CMK (cell line): ENCODE measurements at places on chromosomes 6 and 20.

- no peak for DNase-seq
Measured at GRCh38 chr6:449486-450419, 58.2 kb downstream of the IRF4 start.

DNA sequence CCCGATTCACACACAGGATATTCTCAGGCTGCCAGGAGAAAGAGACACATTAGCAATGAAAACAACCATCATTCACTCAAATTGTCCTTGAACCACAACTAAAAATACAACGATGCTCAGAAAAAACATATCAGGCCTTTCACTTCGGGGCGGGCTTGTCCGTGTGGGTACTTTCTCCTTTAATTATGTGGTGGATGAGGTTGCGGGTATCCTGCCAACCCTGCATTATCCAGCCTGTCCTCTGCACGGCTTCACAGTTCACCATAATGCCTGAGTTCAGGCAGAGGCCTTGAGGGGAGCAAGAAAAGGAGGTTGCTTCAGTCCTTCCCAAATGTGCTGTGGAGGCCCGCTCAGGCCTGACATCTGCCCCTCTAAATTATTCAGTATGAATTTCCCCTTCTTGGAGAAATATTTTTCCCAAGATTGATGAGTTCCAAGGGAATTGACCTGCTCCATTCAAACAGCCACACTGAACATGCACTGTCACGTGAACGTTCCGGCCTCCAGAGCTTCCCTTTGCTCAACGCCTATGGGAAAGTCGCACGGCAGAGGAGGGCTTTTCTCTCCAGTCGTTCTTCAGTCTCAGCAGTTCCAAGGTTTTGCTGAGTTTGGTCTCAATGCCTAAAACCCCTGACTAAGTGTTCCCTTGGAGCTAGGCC lies 70.3 kb downstream of the MYLK4 start:
- no peak for DNase-seq

- no peak for DNase-seq
Measured at GRCh38 chr6:69801225-69801624, 4.4 kb upstream of the LMBRD1 start.

DNA sequence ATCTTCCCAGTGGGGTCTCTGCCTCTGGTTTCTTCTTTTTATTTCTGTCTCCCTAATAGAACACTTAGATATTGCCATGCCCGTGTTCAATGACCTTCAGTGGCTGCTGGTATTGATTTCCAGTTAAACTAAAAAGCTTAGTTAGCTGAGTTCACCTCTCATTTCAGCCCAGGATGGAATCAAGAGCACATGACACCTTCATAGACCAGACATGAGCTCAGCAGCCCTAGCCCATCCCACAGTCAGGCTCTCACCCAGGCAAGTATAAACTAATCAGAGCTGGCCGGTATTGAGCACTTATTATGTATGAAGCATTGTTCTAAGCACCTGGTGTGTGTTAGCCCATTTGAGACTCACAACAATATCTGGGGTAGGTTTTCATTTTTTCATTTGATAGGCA lies 33.7 kb upstream of the PLEKHG1 start:
- no peak for DNase-seq

GRCh38 chr6:158996856-158997255 lies 3.1 kb downstream of the RSPH3 start:
- DNase-seq: no peak

DNA sequence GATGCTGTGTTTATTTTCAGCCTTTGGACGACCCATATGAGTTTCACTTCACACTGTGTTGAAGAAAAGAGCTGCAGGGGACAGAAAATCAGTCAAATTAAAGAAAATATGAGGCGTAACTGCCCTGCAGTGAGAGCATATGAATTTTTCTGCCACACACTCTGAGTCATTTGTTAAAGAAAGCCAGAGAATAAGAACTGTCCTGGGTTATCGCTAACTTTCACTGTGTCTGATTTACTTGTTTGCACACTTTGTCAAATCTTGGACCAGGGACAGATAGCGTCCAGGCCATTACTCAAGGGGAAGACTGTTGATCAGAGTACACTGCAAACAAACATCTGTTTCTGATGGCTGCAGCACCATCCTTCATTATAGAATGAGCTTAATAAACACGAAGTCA lies 126.8 kb upstream of the AGPAT4 start:
- DNase-seq: no peak

- no peak for DNase-seq
Measured at GRCh38 chr6:18496462-18496861, 109.3 kb downstream of the RNF144B start.

DNA sequence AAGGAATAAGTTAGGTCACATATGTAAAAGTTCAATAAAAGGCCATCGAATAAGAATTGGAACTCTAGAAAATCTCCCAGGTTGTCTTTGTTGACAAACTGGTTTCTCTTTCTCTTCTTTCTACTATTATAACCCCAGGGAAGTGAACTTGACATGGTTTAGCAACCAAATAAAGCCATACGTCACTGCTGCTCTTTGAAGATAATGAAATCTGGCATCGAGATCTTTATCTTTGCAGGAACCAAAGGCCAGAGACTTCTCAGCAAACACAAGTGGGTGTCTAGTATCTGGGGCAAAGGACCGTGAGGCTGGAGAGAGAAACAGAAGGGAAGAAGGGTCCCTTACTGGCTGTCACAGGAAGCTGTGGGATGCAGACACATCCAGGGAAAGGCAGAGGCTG lies 286.7 kb upstream of the CDYL start:
- no peak for DNase-seq

DNA sequence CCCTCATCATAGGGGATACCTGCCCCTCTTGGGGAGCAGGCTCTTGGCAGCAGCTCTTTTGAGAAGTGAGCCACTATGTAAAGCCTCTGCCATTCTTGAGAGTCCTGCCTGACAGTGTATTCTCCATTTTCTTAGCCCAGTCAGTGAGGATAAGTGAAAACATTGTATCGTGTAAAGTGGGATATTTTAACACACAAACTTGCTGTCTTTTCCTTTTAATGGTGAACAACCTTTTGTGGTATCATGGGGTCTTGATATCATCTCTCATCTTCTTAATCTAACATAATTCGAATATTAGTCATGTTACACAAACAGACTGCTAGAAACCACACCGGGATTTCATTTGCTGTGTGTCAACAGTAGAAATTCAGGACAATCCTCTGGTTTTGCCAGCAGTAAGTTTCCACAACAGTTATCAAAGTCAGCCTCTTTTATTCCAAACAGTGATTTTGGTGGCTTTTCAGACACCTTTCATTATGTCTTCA lies 136.2 kb downstream of the HIVEP1 start:
- DNase-seq: no peak

- DNase-seq: no peak
Measured at GRCh38 chr6:96074006-96074405, 58.2 kb downstream of the FUT9 start.

GRCh38 chr20:61500791-61501321 lies 248.8 kb downstream of the CDH4 start:
- peak; percentile 22 for DNase-seq

DNA sequence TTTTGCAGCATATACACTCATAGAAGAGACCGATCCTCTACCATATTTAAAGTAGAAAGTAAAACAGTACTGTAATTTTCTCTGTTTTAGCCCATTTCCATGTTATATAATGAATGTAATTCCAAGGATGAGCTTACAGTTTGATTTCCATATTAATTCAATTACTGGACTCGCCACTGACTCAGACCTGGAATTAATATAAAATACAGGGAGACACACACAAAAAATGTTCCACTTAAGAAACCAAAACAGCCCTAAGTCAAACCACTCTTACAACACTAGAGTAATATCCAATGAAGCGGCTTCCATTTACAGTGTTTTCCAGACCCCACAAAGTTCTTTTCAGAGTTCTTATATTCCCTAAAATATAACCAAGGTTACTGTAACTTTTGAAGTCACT lies 110.6 kb downstream of the BACH2 start:
- no peak for DNase-seq

DNA sequence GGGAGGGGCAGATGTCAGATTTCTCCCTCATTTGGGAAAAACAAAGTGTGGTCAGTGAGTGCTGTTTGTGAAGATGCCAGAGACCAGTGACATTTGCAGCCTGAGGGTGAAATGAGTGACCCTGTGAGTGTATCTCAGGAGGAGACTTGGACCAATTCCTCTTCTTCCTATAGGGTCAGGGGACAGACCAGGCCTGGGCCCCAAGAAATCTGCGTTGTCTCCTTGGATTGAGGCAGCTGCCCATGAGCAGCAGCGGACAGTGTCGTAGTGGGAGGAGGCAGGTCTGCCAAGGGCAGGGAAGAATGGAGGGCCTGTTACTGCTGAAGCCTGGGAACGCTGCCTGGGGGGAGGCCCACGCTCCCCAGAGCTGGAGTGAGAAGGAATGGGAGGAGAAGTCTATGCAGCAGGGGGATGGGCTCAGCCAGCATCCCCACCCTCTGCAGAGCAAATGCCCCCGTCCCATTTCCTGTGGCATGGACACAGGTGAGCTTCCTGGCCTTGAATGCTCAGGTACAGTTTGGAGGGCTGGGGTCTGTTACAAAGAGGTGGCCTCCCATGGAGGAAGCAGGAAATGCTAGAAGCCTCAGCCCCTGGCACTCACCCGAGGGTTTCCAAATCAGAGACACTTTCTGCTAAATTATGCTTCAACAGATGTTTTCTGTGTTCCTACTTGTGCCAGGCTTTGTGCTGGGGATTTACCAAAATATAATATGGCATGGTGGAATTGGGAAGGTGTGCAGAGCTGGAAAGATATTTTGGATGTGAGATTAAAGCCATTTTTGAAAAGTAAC lies 29.8 kb downstream of the DAAM2 start:
- no peak for DNase-seq

DNA sequence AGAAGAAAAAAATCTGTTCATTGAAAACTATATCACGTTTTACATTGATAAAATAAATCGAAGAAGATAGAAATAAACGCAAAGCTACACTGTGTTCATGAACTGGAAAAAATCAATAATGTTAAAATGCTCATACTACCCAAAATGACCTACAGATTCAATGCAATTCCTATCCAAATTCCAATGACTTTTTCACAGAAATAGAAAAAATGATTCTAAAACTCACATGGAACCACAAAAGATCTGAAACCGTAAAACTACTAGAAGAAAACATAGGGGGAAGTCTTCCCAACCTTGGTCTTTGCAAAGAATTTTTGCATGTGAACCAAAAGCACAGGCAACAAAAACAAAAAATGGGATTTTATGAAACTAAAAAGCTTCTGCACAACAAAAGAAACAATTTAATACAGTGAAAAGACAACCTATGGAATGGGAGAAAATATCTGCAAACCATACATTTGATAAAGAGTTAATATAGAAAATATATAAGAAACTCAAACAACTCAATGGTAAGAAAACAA lies 33.9 kb upstream of the ULBP3 start:
- DNase-seq: no peak

- no peak for DNase-seq
Measured at GRCh38 chr20:36676701-36677421, 30.9 kb upstream of the SLA2 start.

DNA sequence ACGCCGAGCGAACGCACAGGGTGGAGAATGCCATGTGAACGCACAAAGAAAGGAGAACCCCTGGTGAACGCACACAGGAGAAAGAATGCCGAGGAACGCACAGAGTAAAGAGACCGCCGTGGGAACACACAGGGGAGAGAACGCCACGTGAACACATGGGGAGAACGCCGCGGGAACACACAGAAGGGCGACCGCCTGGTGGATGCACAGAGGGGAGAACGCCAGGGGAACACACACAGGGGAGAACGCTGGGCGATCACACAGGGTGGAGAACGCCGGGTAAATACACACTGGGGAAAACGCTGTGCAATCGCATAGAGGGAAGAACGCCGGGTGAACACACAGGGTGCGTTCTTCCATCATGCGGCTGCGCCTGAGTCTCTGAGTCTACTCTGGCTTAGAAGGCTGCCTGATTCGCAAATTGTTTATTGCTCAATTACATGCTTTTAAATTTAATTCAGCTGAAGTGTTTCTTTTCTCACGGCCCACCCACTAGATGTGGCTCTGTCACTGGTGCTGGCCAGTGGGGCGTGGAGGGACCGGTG lies 54.1 kb downstream of the RNASET2 start:
- DNase-seq: no peak

GRCh38 chr6:40852779-40853373 lies 186.1 kb downstream of the UNC5CL start:
- DNase-seq: peak; percentile 31

- no peak for DNase-seq
Measured at GRCh38 chr6:29980511-29980910, 38.2 kb downstream of the HLA-A start.

GRCh38 chr6:3053231-3053508 lies 15.1 kb upstream of the RIPK1 start:
- DNase-seq: no peak
